Ureter (tissue), 1 donor: ENCODE measurements at places on chromosomes 3 and 15. TPM values are rescaled to one million over a fixed set of nuclear protein-coding genes. Genes with fewer than 3 reads are reported as not detected.

- no peak for DNase-seq
These were observed 162.7 kb downstream of the FGF12 start for GRCh38 chr3:192564611-192565010.

- no peak for DNase-seq
These were observed 17.3 kb downstream of the GTPBP8 start for GRCh38 chr3:113008117-113008516.

DNA sequence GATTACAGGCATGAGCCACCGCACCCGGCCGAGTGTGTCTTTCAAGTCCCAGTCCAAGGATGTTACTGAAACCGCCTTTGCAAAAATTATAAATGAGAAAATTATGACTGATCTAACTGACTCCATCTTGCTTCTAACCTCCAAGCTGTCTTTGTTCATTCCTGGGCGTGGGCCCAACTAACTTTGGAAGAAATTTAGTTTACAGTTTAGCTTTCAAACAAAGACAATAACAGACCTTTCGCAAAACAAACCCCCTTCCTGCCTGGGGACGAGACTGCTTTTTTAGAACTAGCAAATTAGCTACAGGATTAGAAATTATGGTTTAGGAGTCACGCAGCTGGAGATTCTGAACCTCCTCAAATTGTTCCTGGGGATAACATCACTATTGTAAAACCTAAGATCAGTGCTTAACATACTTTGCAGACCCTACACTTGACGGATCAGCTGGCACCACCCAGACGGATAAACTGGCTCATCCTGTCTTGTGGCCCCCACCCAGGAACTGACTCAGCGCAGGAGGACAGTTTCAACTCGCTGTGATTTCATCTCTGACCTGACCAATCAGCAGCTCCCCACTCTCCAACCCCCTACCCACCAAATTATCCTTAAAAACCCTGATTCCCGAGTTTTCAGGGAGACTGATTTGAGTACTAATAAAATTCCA, 23.8 kb downstream of the NANOGP8 start:
- DNase-seq = no peak

GRCh38 chr3:192943393-192943792, 25.7 kb upstream of the MB21D2 start:
- no peak for DNase-seq

DNA sequence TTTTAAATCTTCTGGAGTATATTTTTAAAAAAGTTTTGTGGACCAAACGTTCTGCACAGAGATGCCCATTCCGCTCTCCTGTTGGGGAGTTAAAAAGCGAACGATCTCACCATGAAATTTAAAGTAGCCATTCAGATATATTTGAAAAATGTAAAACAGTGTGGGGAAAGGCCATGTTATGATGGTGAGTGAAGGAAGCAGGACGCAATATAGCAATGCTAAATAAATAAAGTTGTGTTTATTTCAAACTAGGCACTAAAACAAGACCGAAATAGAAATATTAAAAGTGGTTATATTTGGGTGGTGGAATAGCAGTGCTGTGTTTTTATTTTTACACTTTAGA, 327 bp upstream of the CCDC13 start:
- DNase-seq = no peak

DNA sequence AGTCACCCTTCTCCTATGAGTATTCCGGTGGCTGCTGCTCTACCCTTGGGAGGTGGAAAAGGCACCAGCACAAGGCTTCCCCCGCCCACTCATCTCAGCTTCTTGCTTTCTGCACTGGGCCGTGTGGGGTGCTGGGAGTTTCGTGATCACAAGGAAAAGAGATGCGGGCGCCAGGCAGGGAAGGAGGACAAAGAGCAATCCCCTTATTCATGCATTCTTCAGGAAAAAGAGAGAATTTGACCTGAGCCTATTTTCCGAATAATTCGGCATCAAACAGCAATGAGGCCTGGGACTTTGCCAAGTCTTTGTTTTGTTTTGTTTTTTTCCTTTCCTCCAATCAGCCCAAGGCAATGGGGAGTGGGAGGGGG, 102.2 kb upstream of the LPP start:
- no peak for DNase-seq

GRCh38 chr3:181329024-181329423, 339.5 kb upstream of the DNAJC19 start:
- no peak for DNase-seq

DNA sequence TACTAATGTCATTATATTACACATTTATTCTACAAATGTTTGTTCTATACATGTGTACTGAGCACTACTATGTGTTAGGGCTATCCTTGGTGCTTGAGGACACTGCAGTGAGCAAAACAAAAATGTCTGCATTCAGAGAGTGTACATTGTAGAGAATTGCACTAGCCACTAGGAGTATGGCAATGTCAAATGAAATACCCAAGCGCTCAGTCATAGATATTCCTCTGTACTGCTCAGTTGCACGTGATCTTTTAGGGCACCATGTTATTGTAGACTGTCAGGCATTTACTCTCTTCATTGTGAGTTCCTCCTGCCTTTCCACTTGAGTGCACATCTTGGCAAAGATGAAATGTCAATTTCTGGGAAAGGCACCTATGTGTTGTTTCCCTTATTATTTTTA, 36.8 kb downstream of the FNDC3B start:
- no peak for DNase-seq

DNA sequence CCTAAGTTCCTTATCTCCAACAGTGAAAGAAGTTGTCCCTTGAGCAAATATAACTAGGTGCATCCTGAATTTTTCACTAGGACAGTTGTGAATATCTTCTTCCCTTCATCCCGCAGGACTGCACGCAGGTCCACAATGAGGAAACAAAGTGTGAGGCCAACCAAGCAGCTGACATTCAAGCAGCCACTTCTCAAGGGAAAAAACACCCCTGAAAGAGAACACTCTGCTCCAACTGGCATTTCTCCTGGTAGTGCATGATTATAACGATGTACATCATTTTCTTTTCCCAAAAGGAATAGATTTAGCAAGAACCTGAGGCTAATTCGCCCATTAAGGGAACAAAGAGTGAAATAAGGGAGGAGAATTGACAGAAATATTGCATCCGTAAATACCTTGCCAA, 74.5 kb downstream of the ANXA2 start:
- DNase-seq = no peak

DNA sequence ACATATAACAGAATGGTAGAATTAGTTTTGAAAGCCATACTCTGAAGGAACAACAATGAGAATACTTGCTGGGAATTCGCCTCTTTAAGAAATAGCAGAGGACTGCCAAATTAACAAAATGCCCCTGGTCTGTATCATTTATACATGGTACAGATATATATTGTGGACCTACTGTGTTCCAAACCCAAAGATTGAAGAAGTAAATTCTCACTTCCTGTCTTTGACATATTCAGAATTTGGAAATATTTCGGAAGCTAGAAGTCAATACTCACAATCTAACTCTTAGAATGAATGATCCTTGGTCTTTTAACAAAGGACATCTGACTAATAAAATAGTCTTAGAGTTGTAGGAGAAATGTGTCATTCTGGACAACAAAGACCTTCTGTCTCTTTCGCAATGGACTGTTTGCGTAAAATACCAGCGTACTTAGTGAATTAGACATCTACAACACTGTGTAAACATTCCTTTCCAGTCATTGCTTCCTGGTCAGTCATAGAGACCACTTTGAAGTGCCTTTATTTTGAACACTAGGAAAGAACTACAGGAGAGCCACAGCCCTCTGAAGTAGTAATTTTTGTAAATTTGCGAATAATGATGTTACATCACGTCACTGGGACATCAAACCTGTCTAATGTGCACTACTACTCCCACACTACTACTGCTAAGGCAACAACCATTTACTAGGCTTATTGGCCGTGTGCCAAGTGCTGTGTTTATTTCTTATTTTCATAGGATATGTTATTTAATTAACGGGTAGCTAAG, 68.0 kb downstream of the CHL1 start:
- no peak for DNase-seq

GRCh38 chr15:75578173-75578947, 755 bp downstream of the PTPN9 start:
- DNase-seq = no peak

- no peak for DNase-seq
These were observed 5.6 kb upstream of the RHOV start for GRCh38 chr15:40879609-40880008.

DNA sequence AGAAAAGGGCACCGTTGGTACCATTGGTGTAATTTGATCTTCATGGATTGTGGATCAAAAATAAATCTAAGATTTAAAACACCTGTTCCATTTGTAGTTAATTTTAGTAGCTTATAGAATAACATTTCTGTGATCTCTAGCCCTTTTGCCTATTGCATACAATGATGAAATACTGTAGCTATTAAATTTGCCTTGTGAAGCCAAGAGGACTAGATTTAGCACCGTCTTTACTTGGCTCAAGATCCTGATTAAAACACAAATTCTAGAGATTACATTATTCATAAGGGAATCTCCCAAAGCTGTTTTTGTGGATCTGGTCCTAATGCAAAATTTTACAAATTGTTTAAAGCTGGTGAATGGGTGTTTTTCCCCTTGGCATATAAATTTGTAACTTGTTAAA, 8.2 kb downstream of the TBC1D23 start:
- no peak for DNase-seq

GRCh38 chr15:85886309-85886811, 91.6 kb upstream of the KLHL25 start:
- no peak for DNase-seq

DNA sequence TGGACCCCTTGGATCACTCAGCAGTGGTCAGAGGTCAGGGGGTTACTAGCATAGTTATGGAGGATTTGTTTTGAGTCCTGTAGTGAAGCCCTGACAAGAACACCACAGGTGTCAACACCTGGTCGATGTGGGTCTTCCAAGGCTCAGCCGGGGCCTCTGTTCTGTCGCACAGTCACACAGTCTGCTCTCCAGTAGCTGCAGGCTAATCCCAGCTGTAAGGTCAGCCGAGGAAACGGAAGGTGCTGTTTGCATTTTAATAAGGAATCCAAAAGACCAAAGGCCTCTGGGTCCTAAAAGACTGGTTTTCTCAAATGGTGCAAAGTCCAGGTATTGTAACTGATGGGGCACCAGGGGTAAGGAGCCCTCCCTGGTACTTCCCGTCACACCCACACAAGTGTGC, 71.7 kb downstream of the RPLP1 start:
- DNase-seq = no peak

- peak; percentile 69 for DNase-seq
These were observed 1.3 kb downstream of the SLC6A6 start for GRCh38 chr3:14403619-14404155.

- no peak for DNase-seq
These were observed 760.2 kb downstream of the GRM7 start for GRCh38 chr3:7621046-7621630.

GRCh38 chr3:78918361-78919020, 849.3 kb downstream of the ROBO1 start:
- no peak for DNase-seq

GRCh38 chr3:98717584-98717983, 45.6 kb upstream of the ST3GAL6 start:
- DNase-seq = no peak

DNA sequence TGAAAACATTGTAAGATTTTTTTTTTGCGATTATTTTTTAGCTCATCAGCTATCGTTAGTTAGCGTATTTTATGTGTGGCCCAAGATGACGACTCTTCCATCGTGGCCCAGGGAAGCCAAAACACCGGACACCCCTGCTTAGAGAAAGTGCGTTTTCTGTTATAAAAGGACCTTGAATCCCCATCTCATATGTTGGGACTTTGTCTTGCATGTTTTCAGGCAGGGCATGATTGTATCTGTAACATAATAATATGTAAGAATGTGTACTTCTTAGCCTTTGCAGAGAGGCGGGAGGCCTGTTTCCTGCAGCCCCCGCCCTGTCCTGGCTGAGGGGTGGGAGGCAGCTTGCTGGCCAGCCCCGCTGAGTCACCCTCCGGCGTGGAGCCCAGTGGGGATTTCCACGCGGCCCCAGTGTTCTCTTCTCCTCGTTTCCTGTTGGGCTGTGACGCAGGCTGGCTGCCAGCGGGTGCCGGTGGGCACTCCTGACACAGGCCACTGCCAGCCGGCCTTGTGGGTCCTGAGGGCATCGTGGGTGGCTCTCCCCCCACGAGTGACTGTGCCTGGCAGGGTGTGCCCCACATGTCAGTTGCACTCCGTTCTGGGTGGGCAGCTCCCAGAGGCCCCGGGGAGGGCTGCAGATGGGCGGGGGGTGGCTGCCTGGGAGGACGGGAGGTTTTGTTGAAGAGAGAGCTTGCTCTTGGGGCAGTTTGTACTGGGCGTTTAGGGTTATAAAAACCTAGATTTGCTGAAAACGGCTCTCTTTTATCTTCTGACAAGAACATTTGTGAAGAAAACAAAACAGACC, 55.6 kb downstream of the SMAD3 start:
- peak; percentile 91 for DNase-seq

DNA sequence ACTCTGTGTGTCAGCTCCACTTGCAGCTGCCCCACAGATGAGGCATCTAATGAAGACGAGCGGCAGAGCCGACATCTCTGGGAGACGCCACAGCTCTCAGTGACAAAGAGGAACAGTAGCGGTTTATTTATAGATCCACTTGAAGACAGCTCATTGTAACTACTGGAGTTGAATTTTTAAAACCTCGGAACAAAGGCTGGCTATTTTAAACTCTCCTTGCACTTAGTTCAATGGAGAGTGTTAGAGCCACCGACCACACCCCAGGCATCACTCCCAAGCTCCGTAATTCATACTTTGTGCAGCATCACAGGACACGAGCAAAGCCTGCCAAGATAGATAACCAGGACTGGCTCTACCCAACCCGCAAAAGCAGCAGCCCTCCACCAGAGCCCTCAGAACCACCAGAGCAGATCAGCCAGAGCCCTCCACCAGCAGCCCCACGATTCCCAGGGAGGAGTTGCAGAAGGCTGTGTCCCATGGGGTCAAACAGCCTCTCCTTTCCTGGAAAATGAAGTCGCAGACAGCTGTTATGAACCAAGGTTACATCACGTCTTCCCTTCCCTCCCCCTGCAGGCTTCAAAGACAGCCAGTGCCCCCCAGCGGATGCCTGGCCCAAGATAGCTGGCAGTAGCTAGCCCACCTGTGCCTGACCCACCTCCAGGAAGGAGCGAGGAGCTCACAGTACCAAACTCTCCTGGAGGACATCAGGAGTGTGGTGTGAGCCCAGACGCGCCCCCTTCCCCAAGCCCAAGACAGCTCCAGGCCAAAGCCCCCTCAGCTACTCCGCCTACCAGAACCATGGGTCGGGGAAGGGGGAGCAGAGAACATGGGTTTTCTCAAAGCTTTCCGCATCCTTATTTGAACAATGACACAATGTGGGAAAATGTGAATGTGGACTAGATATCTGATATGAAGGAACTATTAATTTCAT, 45.7 kb downstream of the POC1A start:
- no peak for DNase-seq

GRCh38 chr3:14377838-14378169, 24.6 kb upstream of the SLC6A6 start:
- DNase-seq = no peak

GRCh38 chr3:153944084-153944483, 177.1 kb upstream of the ARHGEF26 start:
- no peak for DNase-seq

The CXCR6 gene
- 3.1 TPM for total RNA-seq

The SNURF gene
- 19.1 TPM for total RNA-seq

The MLH1 gene
- 42.7 TPM for total RNA-seq

The CMTM6 gene
- 72.5 TPM for total RNA-seq

The PPARG gene
- 214 TPM for total RNA-seq

The CRTC3 gene
- 55.7 TPM for total RNA-seq

The DPPA2 gene
- not detected for total RNA-seq

The ANKRD34C gene
- total RNA-seq = not detected

The IL16 gene
- total RNA-seq = 18.5 TPM

The CATSPER2 gene
- total RNA-seq = 17.2 TPM

The TMEM108 gene
- 1.5 TPM for total RNA-seq

The IL5RA gene
- total RNA-seq = not detected

The UBAP1L gene
- total RNA-seq = 9.4 TPM

The LRRC31 gene
- total RNA-seq = 0.78 TPM

The EXD1 gene
- total RNA-seq = not detected

The TICRR gene
- 0.47 TPM for total RNA-seq

The MEIS2 gene
- total RNA-seq = 74.8 TPM
